ENCODE measurements at places on chromosomes 12 and 14.

DNA sequence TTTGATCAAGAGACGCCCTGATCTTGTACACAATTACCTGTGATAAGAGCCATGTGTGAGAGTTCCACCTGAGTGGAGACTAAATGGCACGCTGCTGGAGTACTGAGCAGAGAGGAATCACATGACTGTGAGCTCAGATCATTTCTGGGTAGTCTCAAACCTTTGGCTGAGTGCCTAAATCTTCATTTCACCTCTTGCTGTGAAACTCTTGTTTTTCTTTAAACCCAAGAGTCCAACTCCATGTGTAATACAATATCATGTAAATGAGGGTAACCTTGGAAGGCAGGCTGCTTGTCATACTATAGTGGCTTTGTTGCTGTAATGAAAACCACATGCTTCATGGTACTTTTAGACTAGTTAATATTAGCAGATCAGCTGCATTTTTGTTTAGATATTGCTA lies 156.9 kb downstream of the CAND1 start:
- peak; percentile 93 for DNase-seq

- no peak for DNase-seq
These were observed 220.5 kb downstream of the FOXN3 start for GRCh38 chr14:89196545-89196944.

GRCh38 chr12:109710205-109710746 lies 3.3 kb upstream of the FAM222A start:
- DNase-seq, result no peak

- no peak for DNase-seq
These were observed 11.8 kb upstream of the POLR3B start for GRCh38 chr12:106345746-106346145.

- DNase-seq, result no peak
These were observed 34.6 kb downstream of the ANKRD9 start for GRCh38 chr14:102474934-102475333.

- DNase-seq, result no peak
These were observed 18.9 kb downstream of the BICD1 start for GRCh38 chr12:32125455-32126084.

DNA sequence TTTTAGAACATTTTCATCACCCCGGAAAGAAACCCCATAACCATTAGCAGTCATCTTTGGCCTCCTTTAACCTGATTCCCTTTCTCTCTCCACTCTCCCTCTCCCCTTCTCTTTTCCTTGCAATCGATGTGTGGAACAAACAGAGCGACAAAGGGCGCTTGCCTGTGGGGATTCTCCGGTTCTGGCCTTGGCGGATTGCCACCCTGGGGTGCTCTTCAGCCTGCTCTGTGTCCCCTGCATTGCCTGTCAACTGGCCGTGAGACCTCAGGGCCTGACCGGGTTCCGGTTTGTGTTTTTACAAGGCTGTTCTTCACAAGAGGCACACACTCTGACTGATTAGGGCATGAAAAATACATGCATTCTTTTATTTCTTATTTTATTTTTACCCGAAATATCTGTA lies 27.8 kb downstream of the LRTM2 start:
- DNase-seq, result no peak

DNA sequence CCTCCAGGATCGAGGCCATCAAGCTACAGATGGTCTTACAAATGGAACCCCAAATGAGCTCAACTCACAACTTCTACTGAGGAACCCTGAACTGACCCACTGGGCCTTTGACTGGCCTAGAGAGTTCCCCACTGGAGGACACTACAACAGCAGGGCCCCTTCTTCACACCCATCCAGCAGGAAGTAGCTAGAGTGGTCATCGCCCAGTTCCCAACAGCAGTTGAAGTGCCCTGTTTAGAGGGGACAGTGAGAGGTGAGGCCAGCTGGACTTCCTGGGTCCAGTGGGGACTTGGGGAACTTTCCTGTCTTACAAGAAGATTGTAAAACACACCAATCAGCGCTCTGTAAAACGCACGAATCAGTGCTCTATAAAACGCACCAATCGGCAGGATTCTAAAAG lies 247.9 kb upstream of the BTG1 start:
- DNase-seq, result no peak

DNA sequence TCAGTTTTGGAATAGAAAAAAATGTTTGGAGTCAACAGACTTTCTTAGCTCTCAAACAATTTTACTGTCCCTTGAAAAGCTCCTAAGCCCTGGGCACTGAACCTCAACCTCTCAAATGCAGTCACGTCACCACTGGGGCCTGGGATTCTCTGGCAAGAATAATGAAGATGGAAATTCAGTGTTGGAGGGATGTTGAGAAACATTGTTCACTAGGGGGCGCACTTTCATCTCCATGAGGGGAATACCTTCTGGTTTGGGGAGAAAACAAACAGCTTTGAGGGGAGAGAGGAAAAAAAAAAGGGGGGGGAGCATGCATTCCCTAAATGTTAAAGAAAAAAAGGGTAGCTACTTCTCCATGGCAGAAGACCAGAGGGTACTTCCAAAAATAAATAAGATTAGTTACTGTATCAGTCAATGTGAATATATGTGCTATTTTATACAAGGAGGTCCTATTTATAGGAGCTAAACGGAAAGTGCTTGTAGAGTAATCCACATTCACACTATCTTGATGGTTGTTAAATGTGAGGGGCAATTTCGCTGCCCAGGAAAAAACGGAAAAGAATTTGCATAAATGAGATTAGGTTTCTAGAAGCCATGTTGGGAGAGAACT lies 5.8 kb upstream of the TBPL2 start:
- DNase-seq, result peak; percentile 82

DNA sequence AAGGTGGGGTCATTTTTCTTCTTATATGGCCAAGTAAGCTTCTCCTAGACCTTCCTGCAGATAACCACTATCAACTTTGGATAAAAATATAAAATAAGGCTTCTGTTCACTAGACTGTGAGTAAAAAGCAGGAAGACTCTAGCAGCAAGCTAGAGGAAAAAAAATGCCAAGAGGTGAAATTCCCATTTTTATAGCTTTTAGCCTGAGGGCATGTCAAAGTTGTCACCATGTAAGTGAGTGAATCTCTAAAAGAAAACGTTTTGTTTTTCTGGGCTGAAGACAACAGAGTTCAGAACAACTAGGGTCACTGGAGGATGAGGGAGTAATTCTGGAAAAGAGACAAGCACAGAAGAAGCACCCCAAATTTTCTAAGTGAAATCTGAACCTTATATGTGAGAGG lies 143.9 kb upstream of the DIO3 start:
- no peak for DNase-seq

DNA sequence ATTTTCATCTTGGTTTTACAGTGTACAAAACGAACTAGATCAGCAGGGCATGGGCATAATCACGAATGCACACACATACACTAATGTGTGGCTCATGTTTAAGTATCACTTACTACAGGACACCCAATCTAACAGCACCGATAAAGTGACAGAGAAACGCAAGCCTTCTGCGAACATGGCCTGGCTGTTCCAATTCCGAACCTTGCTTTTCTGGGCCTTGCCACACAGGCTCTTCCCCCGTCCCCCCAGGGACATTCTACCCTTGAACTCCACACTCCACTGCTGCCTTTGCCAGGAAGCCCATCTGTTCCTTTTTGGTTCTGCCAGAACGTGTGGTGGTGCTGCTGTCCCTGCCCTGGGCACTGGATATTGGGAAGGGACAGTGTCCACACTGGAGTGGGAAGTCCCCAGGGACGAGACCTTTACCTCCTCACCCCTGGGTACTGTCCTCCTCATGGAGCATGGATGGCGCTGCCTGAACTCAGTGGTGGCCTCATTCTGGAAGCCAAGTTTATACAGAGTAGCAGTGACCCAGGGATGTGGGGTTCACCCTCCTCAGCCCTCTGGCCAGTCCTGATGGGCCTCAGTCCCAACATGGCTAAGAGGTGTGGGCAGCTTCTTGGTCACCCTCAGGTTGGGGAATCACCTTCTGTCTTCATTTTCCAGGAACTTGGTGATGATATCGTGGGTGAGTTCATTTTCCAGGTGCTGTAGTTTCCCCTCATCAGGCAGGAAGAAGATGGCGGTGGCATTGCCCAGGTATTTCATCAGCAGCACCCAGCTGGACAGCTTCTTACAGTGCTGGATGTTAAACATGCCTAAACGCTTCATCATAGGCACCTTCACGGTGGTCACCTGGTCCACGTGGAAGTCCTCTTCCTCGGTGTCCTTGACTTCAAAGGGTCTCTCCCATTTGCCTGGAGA lies 7.9 kb downstream of the SERPINA1 start:
- no peak for DNase-seq

- DNase-seq, result no peak
These were observed 316.0 kb downstream of the CCDC91 start for GRCh38 chr12:28506271-28506670.

- DNase-seq, result no peak
These were observed 18.8 kb upstream of the BEGAIN start for GRCh38 chr14:100605706-100606686.

GRCh38 chr12:52277486-52278245 lies 3.2 kb downstream of the KRT86 start:
- DNase-seq, result no peak

DNA sequence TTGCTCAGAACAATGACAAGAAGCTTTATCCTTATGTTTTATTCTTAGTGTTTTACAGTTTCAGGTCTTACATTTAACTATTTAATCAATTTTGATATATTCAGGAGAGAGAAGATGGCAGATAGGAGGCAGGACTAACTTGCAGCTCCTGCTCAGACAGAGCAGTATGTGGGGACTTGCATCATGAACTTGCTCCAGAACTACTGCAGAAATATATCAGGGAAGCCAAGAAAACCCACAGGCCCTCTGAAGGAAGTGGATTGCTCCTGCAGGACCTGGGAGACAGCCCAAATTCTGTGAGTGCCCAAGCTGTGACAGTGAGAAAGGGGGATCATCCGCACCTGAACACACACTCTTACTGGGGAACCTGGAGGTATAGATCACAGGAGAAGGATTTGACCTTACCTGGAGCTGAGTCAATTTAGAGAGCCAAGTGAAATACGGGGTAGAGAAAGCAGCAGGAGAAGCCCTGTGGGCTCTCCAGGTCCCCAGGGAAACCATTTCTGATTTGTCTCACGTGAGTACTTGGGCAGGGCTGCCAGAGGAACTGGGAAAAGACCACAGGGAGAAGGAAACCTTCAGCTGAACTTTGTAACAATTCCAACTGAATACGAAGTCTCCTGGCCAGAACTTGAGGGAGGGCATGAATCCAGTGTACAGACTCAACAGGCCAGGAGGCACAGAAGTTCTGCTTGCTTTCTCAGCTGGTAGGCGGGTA lies 28.9 kb upstream of the TSPAN8 start:
- DNase-seq, result no peak

DNA sequence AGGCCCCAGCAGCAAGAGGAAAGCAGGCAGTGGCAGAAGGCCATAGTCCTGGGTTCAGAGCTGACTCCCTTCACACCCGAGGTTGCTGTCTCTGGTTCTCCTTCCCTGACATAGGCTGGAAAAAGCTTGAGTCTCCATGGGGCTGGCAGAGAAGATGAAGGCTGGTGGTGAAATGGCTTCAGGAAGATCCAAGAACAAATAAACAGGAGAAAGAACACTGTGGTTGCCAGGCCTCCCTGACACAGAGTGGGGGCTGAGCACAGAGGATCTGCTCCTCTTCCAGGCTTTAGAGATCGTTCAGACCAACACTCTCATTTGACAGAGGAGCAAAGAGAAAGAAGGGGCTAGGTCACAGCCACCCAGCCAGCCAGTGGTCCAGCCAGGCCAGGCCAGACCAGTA lies 14.3 kb downstream of the HDAC7 start:
- DNase-seq, result no peak

GRCh38 chr12:98998697-98999299 lies 353.7 kb downstream of the APAF1 start:
- DNase-seq, result peak; percentile 39

- DNase-seq, result no peak
These were observed 12.0 kb upstream of the PCNX4 start for GRCh38 chr14:60079723-60080122.

GRCh38 chr14:56949828-56950227 lies 139.5 kb upstream of the OTX2 start:
- no peak for DNase-seq

GRCh38 chr14:28294834-28295440 lies 471.6 kb upstream of the FOXG1 start:
- DNase-seq, result no peak

- DNase-seq, result no peak
These were observed 127.0 kb downstream of the ADCK1 start for GRCh38 chr14:77926942-77927341.

DNA sequence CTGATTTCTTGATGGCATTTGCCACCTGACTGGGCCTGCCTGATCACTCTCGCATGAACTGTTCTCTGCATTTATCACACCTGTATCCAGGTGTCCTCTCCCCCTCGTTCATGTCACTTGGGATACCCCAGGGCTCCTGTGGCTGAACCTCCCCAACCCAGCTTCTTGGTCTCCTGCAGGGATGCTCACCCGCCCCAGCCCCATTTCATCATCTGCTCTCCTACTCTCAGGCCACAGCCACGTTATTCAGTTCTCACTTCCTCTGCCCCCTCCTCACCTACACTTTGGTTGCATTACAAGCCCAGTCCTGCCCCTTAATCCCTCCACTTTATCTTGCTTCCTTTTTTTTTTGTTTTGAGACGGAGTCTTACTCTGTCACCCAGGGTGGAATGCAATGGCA lies 35.5 kb downstream of the TMBIM6 start:
- no peak for DNase-seq

DNA sequence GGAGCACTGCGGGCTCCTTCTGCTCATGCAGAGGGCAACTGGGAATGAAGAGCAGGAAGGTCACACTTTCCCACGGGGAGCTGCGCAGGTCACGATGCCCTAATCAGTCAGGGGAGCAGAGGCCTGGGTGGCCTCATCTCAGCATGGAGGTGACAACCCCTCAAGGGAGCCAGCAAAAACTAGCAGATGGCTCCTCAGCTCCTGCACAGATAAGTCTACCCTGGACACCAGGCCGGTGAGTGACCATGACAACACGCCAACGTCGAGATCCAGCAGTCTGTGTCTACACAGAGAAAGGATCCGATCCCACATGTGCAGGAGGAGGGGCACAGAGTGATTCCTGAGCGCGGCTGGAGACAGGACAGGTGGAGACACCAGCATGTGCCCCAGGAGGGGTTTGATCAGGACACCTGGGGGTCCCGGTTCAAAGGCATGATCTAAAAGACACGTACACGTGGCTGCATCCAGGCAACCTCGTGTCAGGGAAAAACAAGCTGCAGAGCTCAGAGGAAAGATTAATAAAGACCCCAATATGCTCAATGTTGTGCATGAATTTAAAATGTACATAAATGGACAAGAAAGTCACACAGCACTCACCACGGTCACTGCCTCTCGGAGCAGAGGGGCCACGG lies 153.7 kb upstream of the SFSWAP start:
- DNase-seq, result no peak

GRCh38 chr12:57756406-57757341 lies 1.8 kb downstream of the MARCHF9 start:
- DNase-seq, result no peak
